Daoy (cell line): ENCODE measurements at places on chromosomes 2 and 18. TPM values are rescaled to one million over a fixed set of nuclear protein-coding genes. Genes with fewer than 3 reads are reported as not detected.

GRCh38 chr18:79405781-79406575 lies 10.2 kb downstream of the NFATC1 start:
- no peak for DNase-seq

DNA sequence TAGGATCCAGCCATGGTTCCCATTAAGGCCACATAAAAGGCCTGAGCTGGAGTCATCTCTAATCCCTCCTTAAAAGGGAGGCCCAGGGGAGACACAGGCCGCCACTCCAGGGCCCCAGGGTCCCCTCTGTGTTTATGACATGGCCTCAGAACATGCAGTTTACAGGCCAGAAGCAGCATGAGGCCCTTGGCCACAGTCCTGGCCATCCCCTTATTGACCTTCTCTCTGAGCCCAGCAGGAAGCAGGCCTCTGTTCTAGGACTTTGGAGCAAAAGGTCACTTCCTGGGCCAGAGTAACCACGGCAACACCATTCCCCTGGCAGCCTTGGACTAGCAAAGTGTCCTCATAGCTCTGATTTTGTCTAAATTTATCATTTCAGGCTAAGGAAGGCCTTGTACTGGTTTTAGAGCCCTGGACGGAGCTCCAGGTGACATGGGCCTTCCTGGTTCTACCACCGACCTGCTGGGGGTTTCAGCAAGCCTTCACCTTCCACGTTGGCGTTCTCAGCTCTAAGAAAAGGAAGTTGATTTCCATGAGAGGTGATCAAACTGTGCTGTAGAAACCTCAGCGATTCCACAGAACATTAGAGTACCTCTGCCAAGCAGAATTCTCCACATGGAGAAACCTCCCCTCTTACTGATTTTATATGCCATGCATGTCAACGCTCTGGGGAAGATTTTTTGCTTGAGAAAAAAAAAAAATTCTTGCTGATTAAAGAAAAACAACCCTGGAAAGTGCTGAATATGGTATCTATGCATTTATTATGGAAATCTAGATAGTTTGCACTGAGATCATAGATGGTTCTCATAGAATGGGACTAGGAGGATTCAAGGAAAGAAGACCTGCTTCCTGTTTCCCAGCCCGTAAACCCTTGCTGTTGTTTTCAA lies 53.7 kb downstream of the HS1BP3 start:
- DNase-seq, result no peak

The FAM228A gene
- not detected in 2 replicates for total RNA-seq

GRCh38 chr2:136905779-136906178 lies 140.4 kb downstream of the THSD7B start:
- no peak for DNase-seq

The PER2 gene
- 1.7 and 3.3 TPM in 2 replicates for total RNA-seq

DNA sequence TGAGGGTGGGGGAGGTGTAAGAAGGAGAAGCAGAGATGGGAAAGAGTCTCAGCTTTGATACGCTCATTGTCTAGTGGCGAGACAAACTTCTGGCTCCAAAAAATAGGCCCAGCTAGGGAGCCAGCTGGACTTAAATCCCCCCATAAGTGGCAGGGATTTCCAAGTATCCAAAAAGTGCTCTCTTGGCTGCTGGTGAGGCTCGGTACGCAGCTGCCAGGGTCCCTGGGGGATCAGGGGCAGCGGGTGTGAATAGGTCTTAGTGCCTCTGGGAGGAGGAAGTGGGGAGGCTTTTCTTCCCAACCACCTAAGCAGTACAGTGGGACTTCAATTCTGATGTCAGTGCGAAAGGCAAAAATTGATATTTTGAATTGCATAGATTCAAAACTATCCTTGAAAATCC lies 73.5 kb downstream of the ALK start:
- DNase-seq, result no peak

The CRYBA2 gene
- total RNA-seq, result 2.2 and 4.3 TPM in 2 replicates

- peak; percentile 30 for DNase-seq
Measured at GRCh38 chr2:234564699-234565098, 67.8 kb upstream of the ARL4C start.

- DNase-seq, result no peak
Measured at GRCh38 chr2:127626917-127627739, 18.8 kb upstream of the GPR17 start.

DNA sequence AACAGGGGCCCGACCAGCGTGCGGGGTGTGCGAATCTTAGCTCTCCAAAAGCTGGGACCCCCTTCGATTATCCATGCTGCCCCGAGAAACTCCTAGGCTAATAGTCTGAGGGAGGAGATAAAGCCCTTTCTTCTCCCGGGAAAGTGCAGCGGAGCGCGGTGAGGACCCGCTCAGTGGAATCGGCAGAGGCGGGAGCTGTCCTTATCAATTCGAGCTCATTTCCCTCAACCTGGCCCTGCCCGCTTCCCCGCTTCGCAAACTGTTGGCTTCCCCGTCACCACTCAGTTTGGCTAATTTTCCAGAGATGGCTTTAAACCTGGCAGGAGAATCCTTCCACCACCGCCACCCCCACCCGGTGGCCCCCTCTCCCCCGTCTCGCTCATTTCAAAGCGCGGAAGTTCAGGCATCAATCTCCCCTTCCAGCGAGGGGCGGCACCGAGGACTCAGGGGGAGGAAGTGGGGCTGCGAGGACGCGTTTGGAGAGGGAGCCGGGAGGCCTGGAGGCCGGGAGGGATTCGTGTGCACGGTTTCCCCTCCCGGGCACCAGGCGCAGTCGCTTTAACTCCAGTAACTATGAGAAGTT lies 1.6 kb downstream of the KLHL14 start:
- DNase-seq, result peak; percentile 25

DNA sequence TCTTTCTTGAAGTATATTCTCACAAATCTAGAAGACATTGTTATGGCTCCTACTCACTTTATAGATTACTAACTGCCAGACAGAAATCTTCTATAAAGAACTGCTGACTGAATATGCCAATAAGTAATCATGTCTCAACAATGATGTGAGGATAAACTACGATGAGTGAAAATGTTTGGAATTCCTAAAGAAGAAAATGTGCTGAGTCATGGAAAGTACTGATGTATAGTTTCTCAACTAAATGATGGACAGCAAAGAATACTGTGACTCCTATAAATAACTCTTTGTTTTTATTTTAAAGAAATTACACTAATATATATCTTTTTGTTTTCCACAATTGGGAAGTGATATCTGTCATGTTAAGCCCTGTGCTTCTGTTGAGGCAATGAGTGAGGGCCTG lies 232.9 kb downstream of the LNPK start:
- DNase-seq, result no peak
